Activated effector memory CD4-positive, alpha-beta T cell treated with Interleukin-2 at 50 U/mL for 16 hours (primary cell): ENCODE measurements at places on chromosomes 16 and 17.
A peak's percentile ranks its signal among the peaks of the same experiment; 100 is the strongest.

GRCh38 chr16:64391063-64391600 lies 730.7 kb downstream of the CDH11 start:
- DNase-seq, result no peak

DNA sequence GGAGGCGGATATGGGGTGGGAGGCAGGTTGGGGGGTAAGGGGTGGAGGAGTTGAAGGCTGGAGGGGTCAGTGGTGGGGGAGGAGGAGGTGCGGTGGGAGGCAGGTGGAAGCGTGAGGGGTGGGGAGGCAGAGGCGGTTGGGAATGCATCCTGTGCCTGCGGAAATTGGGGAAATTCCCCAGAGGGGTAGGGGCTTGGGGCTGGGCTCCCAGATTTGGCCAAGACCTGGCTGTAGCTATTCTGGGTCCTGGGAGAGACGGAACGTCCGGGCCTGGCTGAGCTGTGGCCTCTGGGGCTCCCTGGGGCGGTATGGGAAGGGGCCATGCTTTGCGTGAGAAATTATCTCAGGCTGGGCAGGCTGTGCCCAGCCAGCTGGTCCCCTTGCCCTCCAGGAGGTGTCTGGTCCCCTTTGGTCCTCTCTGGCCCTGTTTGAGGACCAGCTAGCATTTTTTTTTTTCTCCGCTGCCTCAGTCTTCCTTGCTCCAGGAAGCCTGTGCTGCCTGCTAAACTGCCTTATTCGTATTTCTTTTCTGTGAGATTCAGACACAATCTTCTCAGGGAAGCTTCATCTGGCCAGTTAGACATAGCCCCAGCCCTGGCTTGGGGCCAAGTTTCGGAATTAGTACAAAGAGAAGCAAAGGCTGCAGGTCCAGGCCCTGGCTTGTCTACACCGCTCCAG lies 7.3 kb upstream of the TRPV2 start:
- no peak for DNase-seq

DNA sequence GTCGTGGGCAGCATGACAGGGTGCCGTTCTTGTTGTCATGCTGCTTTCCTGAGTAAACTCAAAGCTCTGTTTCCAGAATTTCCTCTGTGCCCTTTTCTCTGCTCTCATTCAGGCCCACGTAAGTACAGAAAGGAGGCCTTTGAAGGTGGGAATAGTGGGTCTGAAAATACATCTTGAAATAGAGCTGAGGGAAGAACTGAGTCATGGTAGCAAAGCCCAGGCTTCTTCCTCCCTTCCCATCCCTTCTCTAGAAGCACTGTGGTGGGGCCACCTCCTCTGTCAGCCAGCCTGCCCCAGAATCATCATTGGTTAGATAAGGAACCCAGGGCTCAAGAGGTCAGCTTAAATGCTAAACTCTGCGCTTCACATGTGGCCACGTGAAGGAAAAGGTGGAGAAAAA lies 9.4 kb downstream of the CTRL start:
- no peak for DNase-seq

DNA sequence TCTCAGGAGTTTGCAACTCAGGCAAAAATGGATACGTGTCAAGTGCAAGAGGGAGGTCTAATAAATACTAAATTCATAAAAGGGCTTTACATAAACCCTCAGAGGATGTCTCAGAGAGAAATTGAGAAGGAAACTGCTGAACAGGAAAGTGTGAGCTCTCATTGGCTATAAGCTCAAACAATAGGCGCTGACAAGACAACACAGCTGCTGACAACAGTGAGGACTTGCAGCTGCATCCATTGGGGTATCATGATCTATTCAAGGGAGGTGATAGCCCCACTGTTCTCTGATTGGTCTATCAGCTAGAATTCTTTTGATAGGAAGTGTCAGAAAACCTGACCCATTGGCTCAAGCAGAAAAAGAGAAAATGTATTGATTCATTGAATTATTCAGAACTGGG lies 187.2 kb downstream of the CBLN1 start:
- DNase-seq, result no peak

- peak; percentile 56 for DNase-seq
These were observed 39.5 kb downstream of the DYNLRB2 start for GRCh38 chr16:80580109-80580832.

- DNase-seq, result no peak
These were observed 9.0 kb downstream of the ATAD5 start for GRCh38 chr17:30840771-30841170.

- peak; percentile 75 for DNase-seq
These were observed 37.3 kb downstream of the SMG6 start for GRCh38 chr17:2266045-2266864.

DNA sequence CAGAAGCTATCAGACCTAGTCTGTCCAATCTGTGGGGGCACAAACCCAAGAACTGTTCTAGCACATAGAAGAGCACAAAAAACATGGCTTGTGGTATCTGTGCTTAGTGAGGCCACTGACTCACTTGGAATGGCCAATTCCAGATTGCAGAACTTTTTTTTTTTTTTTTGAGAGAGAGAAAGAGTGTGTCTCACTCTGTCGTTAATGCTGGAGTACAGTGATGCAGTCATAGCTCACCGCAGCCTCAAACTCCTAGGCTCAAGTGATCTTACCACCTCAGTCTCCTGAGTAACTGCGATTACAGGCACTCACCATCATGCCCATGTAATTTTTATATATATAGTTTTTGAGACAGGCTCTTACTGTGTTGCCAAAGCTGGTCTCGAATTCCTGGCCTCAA lies 77.2 kb upstream of the CLEC3A start:
- no peak for DNase-seq

GRCh38 chr16:20918486-20919239 lies 18.1 kb downstream of the LYRM1 start:
- no peak for DNase-seq
